Stimulated activated CD4-positive, alpha-beta T cell treated with anti-CD3 and anti-CD28 coated beads, Interleukin-12 subunit alpha, Interleukin-12 subunit beta, amount 100 ng/mL, for 48 hours (primary cell): ENCODE measurements at places on chromosomes 11 and 22.

GRCh38 chr22:38080850-38081635, 2.9 kb downstream of the SLC16A8 start:
- no peak for DNase-seq

- no peak for DNase-seq
Observed at GRCh38 chr11:127521413-127521812, 520.8 kb upstream of the KIRREL3 start.

DNA sequence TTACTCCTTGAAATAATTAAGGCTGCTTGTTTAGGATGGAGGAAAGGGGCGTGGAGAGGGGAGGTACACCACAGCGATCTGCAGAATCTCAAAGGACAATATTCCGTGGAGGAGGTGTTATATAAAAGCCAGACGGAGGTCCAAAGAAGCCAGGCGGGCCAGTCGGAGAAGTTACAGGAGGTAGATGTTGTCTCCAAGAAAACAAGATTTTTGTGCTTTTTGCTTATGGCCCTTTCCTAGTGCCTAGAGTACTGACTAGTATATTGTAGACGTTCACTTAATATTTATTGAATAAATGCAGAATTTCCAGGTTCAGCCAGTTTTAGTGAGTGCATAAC, 761 bp downstream of the ZDHHC13 start:
- no peak for DNase-seq

DNA sequence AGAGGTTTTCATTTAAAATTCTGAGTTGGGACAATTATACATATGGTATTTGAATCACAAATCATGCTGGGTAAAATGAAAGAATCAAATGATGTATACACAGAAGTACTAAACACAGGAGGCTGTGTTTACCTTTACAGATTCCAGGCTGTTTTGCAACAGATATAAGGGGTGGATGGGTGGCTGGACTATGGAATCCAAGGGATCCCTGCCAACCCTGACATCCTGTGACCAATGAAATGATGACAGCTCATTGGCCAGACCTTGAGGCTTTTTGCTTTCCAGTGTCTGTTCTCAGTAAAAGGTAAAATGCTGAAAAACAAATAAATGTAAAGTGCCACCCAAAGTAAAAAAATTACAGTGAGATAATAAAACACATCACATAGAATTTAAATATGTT, 3.3 kb upstream of the DDI1 start:
- no peak for DNase-seq

DNA sequence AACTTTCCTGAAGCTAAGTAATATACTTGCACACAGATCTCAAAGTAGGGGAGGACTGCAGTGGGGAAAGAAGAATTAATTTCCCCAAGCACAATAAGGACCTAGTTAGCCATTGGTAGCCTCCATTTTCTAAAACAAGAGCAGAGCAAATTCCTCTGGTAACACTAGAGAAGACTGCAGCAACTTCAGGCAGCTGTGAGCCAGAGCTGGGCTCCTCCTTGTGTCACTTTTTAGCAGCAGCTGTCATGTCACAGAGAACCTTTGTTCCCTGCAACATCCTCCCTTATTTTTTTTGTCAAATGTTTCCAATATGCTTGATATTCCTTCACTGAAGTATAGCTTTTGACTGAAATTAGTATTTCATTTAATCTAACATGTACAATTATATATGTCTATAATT, 54.4 kb downstream of the RRAS2 start:
- no peak for DNase-seq

DNA sequence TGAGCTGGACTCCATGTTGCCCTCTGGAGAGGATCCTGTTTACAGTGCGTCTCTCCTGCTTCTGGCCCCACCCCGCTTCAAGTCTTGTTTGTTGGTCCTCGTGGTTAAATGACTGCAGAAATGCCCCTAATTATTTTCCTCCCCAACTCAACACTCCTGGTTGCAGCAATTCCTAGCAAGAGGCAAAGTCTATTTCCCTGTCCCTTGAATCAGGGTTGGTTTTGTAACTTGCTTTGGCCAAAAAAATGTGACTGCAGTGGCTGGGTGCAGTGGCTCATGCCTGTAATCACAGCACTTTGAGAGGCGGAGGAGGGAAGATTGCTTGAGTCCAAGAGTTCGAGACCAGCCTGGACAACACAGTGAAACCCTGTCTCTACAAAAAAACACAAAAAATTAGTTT, 41.0 kb upstream of the FGF3 start:
- no peak for DNase-seq

GRCh38 chr22:41822317-41823057, 10.4 kb upstream of the SREBF2 start:
- no peak for DNase-seq

DNA sequence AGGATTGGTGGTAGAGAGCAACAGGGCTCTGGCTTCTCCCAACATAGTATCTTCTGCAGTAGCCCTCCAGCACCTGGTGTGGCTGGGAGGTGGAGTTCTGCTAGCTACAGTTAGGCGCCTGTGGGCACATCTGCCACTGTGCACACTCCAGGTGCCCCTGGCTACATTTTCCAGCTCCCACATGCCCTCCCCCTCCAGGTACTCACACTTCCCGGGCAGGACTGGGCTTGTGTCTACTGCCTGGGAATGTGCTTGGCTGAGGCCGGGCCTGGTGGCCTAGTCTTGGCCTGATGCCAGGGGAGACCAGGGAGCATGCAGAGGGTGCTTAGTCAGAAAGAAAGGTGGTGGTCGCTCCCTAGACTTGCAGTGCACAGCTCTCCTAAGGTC, 15.8 kb downstream of the PHLDB1 start:
- no peak for DNase-seq

DNA sequence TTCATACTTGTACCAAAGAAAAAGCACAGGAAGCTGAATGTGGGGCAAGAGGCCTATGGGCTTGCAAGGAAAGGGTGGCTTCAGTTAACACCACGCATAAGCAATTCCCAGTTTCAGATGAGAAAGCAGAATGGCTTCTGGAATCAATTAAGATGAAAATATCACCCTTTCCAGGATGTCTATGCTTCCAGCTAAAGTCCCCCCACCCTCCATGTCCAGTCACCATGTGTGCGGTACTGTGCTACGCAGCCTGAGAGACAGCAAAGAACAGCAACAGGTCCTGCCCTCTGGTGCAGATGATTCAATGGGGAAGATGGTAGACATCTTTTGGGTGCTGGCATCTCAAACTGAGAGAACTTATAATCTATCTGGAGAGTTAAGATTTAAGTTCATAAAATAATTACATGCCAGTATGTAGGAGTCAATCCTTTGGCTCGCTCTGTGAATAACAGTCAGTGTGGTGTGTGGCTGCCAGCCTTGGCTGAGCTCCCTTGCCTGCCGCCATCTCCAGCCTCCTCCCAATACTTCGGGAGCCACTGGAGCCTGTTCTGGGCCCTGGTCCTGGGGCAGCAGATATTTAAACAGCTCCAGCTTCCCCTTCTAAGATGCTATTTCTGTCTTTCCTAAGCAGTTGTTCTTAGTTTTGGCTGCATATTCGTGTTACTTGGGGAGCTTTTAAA, 44.5 kb downstream of the ME3 start:
- DNase-seq = no peak

DNA sequence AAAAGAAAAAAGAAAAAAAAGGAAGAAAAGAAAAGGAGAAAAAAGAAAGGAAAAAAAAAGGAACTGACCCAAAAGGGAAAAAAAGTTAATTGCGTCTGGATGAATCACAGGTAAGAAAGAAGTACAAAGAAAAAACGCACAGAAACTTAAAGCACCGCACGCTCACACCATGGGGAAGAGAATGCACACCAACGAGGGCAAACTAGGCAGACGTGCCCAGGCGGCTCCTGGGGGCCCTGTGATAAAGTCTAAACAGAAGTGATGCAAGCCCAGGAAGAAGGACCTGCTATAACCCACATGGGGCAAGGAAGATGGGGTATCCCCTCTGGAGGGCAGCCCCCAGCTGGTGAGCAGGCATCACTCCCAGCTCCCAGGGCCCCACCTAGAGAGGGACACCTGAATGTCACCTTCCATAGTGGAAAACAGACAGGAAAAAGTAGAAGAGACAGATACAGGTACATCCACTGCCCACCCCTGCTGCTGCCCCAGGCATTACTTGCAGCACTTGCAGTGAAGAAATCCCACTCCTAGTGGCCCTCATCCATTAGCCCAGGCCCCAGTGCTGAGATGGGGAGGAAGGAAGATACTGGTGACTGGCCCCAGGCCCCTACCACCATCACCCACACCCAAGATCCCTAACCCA, 28.9 kb downstream of the NAP1L4 start:
- DNase-seq = no peak

- DNase-seq = no peak
Observed at GRCh38 chr11:128713595-128713994, 19.7 kb downstream of the FLI1 start.

GRCh38 chr11:17508306-17508705, 31.7 kb upstream of the ABCC8 start:
- DNase-seq = no peak

DNA sequence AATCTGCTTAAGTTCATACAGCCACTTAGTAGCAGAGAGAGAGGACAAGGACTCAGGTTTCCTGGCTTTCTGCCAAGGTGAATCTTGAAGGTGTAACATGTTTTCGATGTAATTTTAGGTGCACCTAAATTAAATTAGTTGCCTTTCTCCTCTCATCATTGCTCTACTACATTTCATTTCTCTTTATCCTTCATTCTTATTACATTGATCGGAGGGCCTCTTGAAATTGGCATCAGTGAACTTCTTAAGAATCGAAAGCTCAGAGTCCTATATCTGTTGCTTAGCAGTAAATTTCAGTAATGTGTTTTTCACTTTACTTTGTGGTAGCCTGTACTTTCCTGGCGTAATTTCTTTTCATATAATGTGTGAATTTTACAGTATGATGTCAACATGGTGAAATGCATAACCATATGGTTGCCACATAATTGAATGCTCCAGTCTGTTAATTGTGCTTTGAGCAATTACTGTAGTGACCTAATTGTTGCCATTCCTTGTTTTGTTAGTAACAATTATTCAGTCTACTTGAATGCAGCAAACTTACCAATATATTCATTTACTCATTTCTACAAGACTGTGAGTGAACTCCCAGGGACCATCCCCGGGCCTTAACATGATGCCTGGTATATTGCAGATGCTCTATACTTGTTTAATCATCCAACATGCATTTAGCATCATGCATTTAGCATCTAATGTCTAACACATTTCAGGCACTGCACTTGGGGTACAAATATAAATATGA, 138.1 kb downstream of the MAML2 start:
- DNase-seq = no peak

DNA sequence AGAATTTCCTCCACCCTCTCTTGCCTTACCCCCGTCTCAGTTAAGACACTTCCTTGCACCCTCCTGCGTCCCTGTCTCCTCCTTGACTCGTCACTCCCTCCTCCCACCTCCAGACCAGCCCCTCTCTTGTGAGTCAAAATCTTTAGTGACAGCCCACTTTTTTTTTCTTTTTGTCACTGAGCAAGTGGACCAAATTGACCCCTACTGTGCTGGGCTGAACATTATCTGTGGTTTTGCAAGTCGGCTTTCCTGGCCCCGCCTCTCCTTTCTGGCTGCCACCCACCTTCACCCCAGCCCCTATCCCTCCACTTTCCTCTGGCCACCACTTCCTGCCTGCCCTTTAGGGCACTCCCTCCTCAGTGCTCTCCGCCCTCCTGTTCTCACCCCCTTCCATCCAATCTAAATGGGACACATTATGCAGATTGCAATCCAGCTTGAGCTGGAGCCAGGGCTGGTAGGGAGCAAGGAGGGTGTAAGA, at the start of gene APLNR:
TSS of gene APLNR (minus strand) at position 47 of the 478 bp plus-strand sequence. CDS start 246 bp downstream, outside the sequence.
- no peak for DNase-seq

- DNase-seq = no peak
Observed at GRCh38 chr22:23114721-23115020, 27.1 kb downstream of the RSPH14 start.

GRCh38 chr11:75264356-75264755, 23.8 kb downstream of the TPBGL start:
- DNase-seq = no peak

DNA sequence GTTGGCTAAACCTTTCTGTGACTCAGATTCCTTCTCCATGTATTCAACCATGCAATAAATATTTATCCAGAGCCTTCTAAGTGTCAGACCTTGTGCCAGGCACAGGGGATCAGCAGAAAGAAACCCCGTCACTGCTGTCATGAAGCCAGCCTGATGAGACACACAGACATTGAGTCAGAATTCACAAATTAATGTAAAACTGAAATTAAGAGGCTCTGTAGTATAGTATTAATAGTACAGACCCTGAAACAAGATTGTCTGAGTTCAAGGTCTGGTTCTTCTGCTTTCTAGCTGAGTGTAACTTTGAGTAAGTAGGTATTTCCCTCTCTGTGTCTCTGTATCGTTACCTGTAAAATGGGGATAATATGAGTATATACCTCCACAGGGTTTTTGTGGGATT, 46.9 kb downstream of the ME3 start:
- no peak for DNase-seq

DNA sequence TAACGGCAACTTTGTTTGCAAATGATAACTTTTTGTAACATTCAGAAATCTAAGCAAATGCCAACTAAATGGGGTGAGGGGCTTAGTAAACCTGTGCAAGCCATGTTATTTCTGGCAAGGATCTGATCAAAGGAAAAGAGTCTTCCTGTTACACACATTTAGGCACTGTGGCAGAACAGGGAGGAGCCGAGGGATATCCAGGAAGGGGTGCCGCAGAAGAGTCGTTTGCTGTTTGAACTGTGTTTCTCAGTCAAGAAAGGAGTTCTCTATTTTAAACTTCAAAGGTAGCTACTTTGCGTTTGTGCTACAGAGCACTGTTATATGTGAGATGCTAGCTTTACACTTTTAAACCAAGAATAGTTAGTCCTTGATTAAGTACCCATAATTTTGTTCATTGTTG, 175.5 kb downstream of the ETS1 start:
- no peak for DNase-seq
